ENCODE measurements at places on chromosomes 3 and 15.

- no peak for DNase-seq
Observed at GRCh38 chr3:124601190-124601589, 129.1 kb upstream of the UMPS start.

- DNase-seq, result no peak
Observed at GRCh38 chr3:13644341-13645117, 95.6 kb downstream of the FBLN2 start.

GRCh38 chr15:66938114-66938830, 127.1 kb upstream of the SMAD3 start:
- no peak for DNase-seq

DNA sequence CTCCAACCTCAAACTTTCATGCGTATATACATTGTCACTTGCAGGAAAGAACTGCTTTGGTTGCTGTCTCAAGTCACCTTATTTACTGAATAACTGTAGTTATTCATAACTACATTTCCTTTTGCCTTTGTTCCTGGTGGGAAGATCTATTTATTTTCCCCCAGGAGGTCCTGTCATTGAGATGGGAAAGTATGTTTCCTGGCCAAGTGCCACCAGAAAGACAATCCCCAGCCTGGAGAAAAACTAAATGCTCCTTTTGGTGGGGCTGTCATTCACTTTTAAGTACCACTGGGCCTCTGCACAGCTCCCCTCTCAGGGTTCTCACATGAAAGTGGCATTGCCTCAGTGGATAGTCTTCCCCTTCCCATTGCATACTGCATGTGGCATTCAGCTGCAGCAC, 59.8 kb downstream of the LRRC3B start:
- DNase-seq, result no peak

GRCh38 chr3:48507256-48508061, 3.5 kb upstream of the SHISA5 start:
- DNase-seq, result peak; percentile 78

GRCh38 chr15:80780416-80781221, 1.4 kb downstream of the CEMIP start:
- peak; percentile 58 for DNase-seq

- DNase-seq, result no peak
Observed at GRCh38 chr3:36132214-36132613, 248.1 kb upstream of the STAC start.

GRCh38 chr3:11002371-11002807, 9.8 kb downstream of the SLC6A1 start:
- DNase-seq, result no peak

GRCh38 chr3:138124188-138124587, 8.0 kb downstream of the A4GNT start:
- no peak for DNase-seq

DNA sequence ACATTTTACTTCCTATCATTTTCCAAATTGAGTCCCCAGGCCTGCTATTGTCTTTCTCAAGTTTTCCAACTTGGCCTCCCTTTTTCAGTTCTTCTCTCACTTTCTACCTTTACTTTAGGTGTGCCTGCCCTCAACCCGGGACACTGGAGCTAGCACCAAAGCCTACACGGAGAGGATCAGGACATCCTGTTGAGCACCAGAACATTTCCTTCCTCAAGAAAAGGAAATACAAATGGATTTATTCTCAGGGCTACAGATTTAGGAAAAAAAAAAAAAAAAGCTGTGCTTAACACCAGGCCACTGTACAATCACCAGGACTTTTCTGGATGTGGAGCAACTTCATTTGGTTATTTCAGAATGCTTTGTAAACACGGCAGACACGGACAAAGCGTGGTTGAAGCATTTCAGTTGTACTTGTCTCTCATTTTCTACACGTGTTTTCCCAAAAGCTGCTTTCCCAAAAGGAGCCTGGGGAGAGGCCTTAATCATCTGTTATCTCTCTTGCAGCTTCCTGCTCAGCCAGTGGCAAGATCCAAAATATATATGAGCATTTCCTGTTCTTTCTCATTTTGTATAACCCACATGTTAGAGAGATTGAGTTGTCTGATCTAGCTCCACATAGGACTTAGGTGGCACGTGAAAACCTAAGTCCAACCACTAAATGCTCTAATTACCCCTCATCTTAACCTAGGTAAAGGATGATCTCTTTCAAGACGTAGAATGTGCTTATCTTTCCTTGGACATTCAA, 15.5 kb upstream of the ATP1B3 start:
- no peak for DNase-seq

GRCh38 chr3:14110699-14111098, 14.0 kb downstream of the CHCHD4 start:
- DNase-seq, result no peak

GRCh38 chr15:84400017-84400740, 164.6 kb downstream of the GOLGA6L4 start:
- peak; percentile 8 for DNase-seq

GRCh38 chr3:184977796-184978195, 165.8 kb downstream of the VPS8 start:
- DNase-seq, result no peak

GRCh38 chr15:77607111-77607893, 25.4 kb downstream of the LINGO1 start:
- no peak for DNase-seq

DNA sequence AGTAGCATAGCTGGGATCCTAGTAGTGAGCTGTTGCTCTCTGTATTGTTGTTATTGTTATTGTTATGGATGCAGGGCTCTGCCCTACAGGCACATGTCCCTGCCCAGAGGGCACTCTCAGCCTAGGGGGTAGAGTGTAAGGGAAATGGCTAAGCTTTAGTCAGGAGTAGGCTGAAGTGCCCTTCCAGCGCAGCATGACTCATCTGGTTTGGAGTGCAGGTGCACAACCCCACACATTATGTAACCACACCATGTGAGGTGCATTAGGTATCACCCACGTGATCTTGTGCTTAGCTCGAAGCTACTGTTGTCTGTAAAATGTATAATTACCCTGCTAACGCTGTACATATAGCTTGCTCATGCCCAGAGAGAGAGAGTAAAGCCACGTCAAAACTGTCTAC, 48.3 kb upstream of the TIPARP start:
- DNase-seq, result no peak

DNA sequence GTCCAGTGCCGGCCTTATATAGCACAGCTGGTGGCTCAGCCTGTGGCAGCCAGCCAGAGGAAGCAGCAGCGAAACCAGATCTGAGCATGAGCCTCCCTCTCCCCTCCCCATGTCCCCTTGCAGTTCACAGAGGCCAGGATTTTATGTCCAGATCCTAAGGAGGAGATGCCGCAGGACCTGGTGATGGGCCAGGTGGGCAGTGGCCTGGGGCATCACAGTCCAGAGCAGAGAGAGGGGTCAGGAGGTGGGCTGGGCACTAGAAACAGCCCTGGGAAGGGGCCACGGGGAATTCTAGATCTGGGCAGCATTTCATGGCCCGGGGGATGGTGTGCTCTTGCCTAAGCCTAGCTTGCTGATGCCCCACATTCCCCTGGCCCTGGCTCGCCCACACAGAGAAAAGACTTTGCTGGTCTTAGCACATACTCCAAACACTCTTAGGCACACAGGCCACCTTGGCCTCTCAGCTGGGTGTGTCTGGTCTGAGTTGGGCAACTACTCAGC, 259 bp upstream of the CILP start:
- DNase-seq, result no peak

GRCh38 chr3:123021996-123022510, 5.5 kb downstream of the SEMA5B start:
- DNase-seq, result no peak

GRCh38 chr15:53513431-53513830, 246.0 kb downstream of the WDR72 start:
- DNase-seq, result no peak

DNA sequence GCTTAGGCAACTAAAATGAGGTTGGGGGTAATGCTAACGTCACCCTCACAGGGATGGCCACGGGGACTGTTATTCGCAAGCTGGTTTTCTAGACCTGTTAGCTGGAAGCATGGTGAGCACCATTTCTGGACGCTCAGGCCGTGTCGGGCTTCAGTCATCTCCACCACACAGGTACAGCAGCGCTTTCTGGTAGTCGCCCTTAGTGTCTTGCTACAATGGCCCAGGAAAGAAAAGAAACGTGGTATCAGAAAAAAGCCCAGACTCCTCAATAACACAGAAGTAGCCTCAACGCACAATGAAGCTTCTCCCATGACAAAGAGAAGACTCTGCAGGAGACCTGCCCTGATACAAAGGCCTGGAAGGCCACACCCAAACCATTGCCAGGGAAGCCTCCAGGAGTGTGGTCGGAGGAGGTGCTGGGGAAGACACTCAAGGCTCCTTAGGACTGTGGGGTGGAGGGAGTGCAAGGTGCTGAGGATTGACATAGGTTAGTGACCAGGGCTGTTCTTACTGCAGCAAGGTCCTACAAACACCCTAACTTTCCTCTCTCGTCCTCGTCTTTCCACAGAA, 50.2 kb downstream of the ANXA2 start:
- no peak for DNase-seq

DNA sequence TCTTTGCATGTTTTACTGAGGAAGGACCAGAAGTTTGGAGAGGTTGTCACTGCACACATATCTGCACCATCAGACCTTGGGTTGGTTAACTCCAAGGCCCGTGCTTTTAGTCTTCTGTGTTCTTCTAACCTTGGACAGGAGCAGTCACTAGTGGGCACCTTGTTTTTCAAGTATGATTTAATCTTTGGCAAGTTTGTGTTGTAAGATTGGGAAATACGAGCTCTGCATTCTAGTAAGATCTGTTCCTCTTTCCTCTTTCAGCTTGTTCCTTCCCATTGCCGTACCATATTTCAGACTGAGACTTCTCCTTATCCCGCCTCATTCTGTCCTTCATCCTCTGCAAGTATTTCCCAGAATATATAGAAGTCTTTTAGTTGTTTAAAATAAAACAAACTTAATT, 5.1 kb downstream of the TMOD2 start:
- DNase-seq, result no peak

DNA sequence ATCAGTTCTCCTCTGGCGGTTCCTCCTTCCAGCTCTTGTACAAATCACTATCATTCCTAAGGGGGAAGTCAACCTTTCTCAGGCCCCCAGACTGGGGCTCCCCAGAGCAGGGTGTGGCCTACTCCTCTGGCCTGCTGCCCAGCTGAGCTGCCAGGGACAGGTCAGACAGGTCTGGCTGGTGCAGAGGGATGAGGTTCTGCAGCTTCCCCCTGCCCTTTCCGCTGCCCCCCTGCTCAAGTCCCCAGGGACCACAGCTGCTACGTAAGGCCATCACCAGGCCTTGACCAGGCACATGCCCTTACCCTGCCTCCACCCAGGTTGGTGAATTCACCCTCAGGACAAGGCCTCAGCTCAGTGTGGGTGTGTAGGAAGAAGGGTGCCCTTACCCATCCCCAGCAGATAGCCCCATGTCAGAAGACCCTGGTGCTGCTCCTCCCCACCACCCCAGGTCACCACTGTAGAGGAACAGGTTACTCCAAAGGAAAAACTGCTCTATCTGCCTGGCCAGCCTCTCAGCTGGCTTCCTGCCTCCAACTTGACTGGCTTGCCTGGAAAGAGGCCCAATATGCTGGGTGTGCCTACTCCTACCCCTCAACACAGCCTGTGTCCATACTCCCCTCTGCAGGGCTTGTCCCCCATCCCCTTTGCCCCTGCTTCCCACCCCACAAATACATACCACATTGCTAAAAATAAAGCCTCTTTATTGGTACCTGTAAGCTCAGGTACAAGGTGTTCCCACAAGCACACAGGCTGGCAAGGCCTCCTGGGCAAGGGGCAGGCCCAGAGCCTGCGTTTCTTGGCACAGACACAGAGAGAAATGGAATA, 12.0 kb downstream of the CSRNP1 start:
- peak; percentile 15 for DNase-seq

GRCh38 chr3:71119171-71119570, 464.4 kb downstream of the FOXP1 start:
- no peak for DNase-seq

DNA sequence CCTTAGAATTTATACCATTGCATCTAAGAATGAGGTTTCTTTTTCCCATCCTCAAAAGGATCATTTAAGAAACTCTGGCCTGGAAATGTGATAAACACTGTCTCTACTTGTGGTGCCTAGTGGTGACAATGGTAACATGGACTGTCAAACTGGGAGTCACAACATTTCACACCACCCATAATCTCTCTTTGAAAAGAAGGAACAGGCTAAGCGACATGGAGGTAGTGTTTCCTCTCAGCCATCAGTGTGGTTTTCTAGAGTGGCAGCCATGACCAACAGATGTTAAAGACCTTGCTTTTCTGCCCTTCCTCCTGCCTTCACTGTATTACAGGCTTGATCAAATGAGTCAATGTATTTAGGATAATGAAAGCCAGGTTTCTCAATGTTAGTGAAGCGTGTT, 283.1 kb upstream of the STAC start:
- DNase-seq, result no peak

GRCh38 chr15:80456517-80457492, 52.6 kb downstream of the ARNT2 start:
- DNase-seq, result no peak

- DNase-seq, result no peak
Observed at GRCh38 chr3:13563321-13563720, 14.4 kb downstream of the FBLN2 start.

DNA sequence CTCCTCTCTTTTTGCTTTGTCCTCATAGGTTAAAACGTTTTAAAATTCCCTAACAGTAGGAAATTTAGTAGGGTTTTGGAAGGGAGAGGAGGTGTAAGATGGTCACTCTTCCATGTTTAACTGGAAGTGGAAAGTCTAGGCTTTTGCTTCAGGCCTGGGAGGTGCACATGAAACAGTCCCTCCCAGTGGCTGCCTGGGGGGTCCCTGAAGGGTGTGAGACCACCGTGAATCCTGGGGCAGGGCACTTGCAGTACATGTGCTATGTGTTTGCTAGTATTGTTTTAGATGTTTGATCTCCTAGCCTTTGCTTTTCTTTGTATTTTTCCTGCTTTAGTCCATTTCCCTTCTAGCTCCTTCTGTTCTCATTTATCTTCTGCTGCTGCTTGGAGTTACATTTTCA, 178.5 kb downstream of the THSD4 start:
- no peak for DNase-seq

GRCh38 chr3:23810343-23811184, 4.8 kb downstream of the UBE2E1 start:
- DNase-seq, result peak; percentile 73

- DNase-seq, result no peak
Observed at GRCh38 chr3:155791190-155791589, 14.9 kb downstream of the C3orf33 start.

GRCh38 chr3:38649500-38650247, at the start of gene SCN5A:
TSS of gene SCN5A (minus strand) at chr3:38649687. CDS start at chr3:38633307, 16,380 bp downstream.
- peak; percentile 62 for DNase-seq

DNA sequence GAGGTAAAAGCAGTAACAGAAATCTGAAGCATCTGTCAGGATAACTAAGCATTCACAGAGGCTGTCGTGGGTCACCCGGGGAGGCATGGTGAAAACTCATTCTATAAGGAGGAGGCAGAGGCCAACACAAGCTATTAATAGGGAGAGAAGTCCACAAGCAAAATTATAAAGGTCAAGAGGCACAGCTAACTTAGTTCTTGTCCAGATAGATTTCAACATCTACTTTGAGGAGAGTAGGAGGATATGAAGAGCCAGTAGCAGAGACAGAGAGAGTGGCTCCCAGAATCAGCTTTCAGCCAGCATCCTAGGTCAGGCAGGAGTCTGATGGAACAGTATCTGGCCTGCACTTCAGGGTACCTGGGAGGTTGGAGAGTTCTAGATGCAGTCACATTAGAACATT, 95.3 kb downstream of the STAC start:
- no peak for DNase-seq
